ENCODE measurements at places on chromosomes 4 and X.
A peak's percentile ranks its signal among the peaks of the same experiment; 100 is the strongest.

DNA sequence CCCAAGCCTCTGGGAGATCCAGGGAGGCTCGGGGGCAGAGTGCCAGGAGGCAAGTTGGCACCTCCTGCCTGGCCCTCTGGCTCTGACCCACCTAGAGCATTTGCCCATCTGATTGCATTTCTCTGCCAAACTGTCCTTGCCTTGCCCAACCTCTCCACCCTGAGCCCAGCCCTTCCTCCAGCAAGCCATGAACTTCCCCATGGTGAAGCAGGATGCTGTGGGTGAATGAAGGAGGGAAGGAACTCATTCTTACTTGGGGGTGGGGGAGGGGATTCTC, 9.3 kb upstream of the CNGA2 start:
- no peak overlapping the region for H3K27ac ChIP-seq
- H3K4me1 ChIP-seq = no peaks in the 10 kb centered on the region
- no peak overlapping the region for H3K4me3 ChIP-seq
- H3K27me3 ChIP-seq = no peaks in the 10 kb centered on the region
- H3K36me3 ChIP-seq = no peaks in the 10 kb centered on the region

GRCh38 chr4:38867478-38868058, at the start of gene FAM114A1:
TSS of gene FAM114A1 (plus strand) at chr4:38867806. CDS start at chr4:38878079, 10,273 bp downstream.
- H3K27ac ChIP-seq = peak within 1 kb of the TSS; percentile 98
- H3K4me3 ChIP-seq = peak within 1 kb of the TSS; percentile 85
- H3K36me3 ChIP-seq = no peaks in the 10 kb centered on the region
- no peak for DNase-seq
- H3K4me1 ChIP-seq = peaks cover 6% of the 10 kb centered on the region

GRCh38 chrX:41118156-41118555, 32.9 kb downstream of the USP9X start:
- no peaks in the 10 kb centered on the region for H3K27me3 ChIP-seq
- H3K4me1 ChIP-seq = peaks cover 81% of the 10 kb centered on the region
- no peak overlapping the region for H3K27ac ChIP-seq
- H3K36me3 ChIP-seq = no peaks in the 10 kb centered on the region

GRCh38 chr4:23707652-23708026, 182.2 kb downstream of the PPARGC1A start:
- H3K36me3 ChIP-seq = no peaks in the 10 kb centered on the region
- DNase-seq = no peak
- H3K4me3 ChIP-seq = no peak overlapping the region
- H3K4me1 ChIP-seq = no peaks in the 10 kb centered on the region
- H3K27ac ChIP-seq = no peak overlapping the region

DNA sequence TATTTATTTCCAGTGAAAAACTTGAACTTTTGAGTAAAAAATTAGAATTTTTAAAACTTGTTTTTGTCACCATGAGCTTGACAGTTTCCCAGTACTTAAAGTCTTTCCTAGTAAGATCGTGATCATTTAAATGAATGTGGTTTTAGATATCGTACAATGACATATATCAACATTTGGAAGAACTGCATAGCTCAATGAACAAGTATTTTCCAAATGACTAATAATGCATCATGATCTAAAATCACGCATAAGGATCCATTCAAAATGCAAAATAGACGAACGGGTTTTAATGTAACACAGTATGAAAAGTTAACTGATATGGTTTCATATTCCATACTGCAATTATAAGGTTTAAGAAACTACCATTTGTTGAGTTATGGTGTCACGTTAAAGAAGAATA, 4.1 kb upstream of the NDNF start:
- no peak overlapping the region for H3K27ac ChIP-seq
- no peak overlapping the region for H3K4me3 ChIP-seq
- no peaks in the 10 kb centered on the region for H3K36me3 ChIP-seq
- no peak for DNase-seq

- H3K4me1 ChIP-seq = no peaks in the 10 kb centered on the region
- no peak overlapping the region for H3K27ac ChIP-seq
- H3K36me3 ChIP-seq = no peaks in the 10 kb centered on the region
- DNase-seq = no peak
- no peaks in the 10 kb centered on the region for H3K27me3 ChIP-seq
- H3K4me3 ChIP-seq = no peak overlapping the region
Measured at GRCh38 chr4:39433878-39434492, 24.7 kb downstream of the RPL9 start.

DNA sequence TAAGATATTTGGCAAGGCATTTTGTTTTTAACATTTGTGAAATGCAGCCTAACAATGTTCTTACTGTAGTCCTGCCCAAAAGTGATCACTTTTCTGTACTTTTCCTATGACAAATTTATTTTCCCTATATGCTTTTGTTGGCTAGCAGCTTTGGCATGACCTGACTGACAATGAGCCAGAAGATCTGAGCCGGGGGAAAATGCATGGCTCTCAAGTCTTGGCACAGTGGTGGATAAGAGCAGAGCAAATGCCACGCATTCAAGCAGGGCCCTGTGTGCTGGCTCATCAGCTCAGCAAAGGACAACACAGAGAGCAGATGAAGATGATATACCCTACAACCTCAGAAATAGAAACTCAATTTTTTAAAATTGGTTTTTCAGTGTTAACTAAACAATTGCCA, 187.3 kb downstream of the ANAPC10 start:
- no peaks in the 10 kb centered on the region for H3K27me3 ChIP-seq
- no peak for DNase-seq

GRCh38 chr4:11614426-11614825, 185.7 kb upstream of the HS3ST1 start:
- no peak overlapping the region for H3K27ac ChIP-seq
- peaks cover 3% of the 10 kb centered on the region for H3K4me1 ChIP-seq
- H3K27me3 ChIP-seq = no peaks in the 10 kb centered on the region
- DNase-seq = no peak
- no peaks in the 10 kb centered on the region for H3K36me3 ChIP-seq
- H3K4me3 ChIP-seq = no peak overlapping the region

- DNase-seq = no peak
- H3K36me3 ChIP-seq = no peaks in the 10 kb centered on the region
- H3K4me1 ChIP-seq = no peaks in the 10 kb centered on the region
- no peaks in the 10 kb centered on the region for H3K27me3 ChIP-seq
- no peak overlapping the region for H3K4me3 ChIP-seq
- H3K27ac ChIP-seq = no peak overlapping the region
Measured at GRCh38 chr4:83757121-83757621, 221.3 kb downstream of the GPAT3 start.

- no peaks in the 10 kb centered on the region for H3K4me1 ChIP-seq
- H3K27ac ChIP-seq = no peak overlapping the region
Measured at GRCh38 chrX:83019258-83019657, 488.8 kb upstream of the POU3F4 start.

GRCh38 chr4:183072176-183072575, 26.9 kb upstream of the WWC2 start:
- H3K27me3 ChIP-seq = no peaks in the 10 kb centered on the region
- H3K27ac ChIP-seq = no peak overlapping the region
- no peak overlapping the region for H3K4me3 ChIP-seq
- no peaks in the 10 kb centered on the region for H3K36me3 ChIP-seq

- no peaks in the 10 kb centered on the region for H3K4me1 ChIP-seq
- no peak overlapping the region for H3K4me3 ChIP-seq
- no peaks in the 10 kb centered on the region for H3K27me3 ChIP-seq
- H3K27ac ChIP-seq = peak overlapping the region; percentile 52
- H3K36me3 ChIP-seq = peaks cover 76% of the 10 kb centered on the region
Measured at GRCh38 chrX:154350429-154351182, 23.8 kb downstream of the FLNA start.

DNA sequence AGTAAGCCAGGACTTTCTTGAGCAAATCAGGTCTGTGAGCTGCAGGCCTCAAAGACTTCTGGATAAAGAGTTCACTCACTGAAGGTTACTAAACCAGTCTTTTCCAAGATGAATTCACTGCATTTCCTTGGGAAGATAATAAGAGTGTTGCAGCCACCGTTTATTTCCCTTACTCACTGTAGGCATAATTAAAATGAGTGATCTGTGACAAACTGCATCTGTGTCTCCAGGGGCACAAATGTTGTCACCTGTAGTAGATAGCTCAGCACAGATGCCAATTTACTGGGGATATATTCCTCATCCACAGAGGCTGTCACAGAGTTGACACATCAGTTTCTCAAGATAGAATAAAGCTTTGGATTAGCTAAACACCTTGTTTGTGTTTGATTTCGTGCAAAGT, 580.2 kb downstream of the SPRY1 start:
- H3K27ac ChIP-seq = peak overlapping the region; percentile 43
- no peak overlapping the region for H3K4me3 ChIP-seq
- DNase-seq = no peak
- peaks cover 26% of the 10 kb centered on the region for H3K4me1 ChIP-seq
- no peaks in the 10 kb centered on the region for H3K27me3 ChIP-seq

GRCh38 chr4:129603241-129603931, 507.4 kb downstream of the C4orf33 start:
- H3K36me3 ChIP-seq = no peaks in the 10 kb centered on the region
- no peak for DNase-seq
- no peaks in the 10 kb centered on the region for H3K27me3 ChIP-seq
- no peak overlapping the region for H3K4me3 ChIP-seq
- no peak overlapping the region for H3K27ac ChIP-seq

- H3K4me3 ChIP-seq = no peak overlapping the region
- no peak for DNase-seq
- no peaks in the 10 kb centered on the region for H3K36me3 ChIP-seq
- H3K27ac ChIP-seq = no peak overlapping the region
Measured at GRCh38 chr4:182488896-182489295, 245.7 kb downstream of the TENM3 start.

GRCh38 chrX:130009658-130010223, 27.3 kb downstream of the BCORL1 start:
- H3K4me1 ChIP-seq = no peaks in the 10 kb centered on the region
- H3K27ac ChIP-seq = no peak overlapping the region
- H3K4me3 ChIP-seq = no peak overlapping the region
- H3K36me3 ChIP-seq = peaks cover under 1% of the 10 kb centered on the region
- H3K27me3 ChIP-seq = no peaks in the 10 kb centered on the region
- DNase-seq = no peak

DNA sequence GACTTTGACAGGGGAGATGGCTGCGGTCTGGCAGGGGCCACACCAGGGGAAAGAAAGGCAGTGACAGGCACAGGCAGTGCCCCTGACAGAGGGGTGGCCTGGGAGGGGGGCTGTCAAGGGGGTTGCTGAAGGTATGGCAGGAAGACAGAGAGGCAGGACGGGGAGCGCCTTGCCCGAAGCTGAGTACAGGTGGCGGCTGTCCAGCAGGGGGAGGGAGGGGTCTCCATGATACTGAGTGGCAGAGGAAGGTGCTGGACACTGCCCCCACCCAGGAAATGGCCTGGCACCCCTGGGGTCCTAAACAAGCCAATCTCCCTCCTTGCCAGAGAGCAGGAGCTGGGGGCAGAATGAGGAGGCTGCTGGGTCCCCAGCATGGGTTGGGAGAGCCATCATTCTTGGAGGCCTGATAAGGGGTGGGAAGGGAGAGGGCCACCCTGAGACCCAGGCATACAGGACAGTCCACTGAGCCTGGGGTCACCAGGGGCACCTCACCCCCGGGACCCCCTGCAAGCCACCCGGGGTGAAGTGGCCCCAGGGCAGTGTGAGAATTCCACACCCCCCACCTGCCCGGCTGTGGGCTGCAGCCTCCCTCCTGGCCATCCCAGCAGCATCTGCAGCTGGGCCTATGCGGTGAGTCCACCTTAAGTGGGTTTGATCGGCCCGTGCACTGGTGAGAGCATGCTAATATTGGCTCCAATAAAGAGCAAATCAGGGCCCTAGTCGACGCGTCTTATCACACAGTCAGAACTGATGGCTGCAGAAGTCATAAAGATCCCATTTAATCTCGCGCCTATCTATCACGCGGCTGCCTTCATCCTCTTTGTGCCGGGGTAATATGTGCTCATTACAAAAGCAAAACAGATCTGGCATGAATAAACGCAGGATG, 108.5 kb downstream of the FAM53A start:
- DNase-seq = no peak
- no peak overlapping the region for H3K4me3 ChIP-seq
- no peaks in the 10 kb centered on the region for H3K27me3 ChIP-seq
- H3K36me3 ChIP-seq = no peaks in the 10 kb centered on the region

GRCh38 chrX:72479324-72480274, 93.0 kb downstream of the HDAC8 start:
- H3K36me3 ChIP-seq = no peaks in the 10 kb centered on the region
- H3K4me1 ChIP-seq = no peaks in the 10 kb centered on the region
- no peak for DNase-seq
- no peaks in the 10 kb centered on the region for H3K27me3 ChIP-seq
- H3K27ac ChIP-seq = no peak overlapping the region

DNA sequence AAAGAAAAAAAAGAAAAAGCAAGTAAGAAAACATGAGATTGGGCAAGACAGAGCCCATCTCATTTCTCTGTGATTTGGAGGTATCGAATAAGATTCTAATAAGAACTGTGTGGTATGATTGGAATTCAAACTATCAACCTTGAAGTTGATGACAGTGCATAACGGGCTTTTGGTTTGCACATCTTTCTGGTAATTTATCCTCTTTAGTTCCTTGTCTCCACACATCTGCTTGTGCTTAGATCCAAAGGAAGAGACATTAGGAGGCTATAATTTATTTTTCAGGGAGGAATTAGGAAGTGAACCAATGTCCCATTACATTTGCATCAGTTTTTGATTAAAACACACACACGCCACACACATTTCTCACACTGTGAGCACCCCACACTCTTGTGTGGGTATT, 149.9 kb downstream of the ARSF start:
- no peak overlapping the region for H3K4me3 ChIP-seq
- H3K27me3 ChIP-seq = no peaks in the 10 kb centered on the region
- DNase-seq = no peak
- no peak overlapping the region for H3K27ac ChIP-seq
- no peaks in the 10 kb centered on the region for H3K4me1 ChIP-seq

GRCh38 chr4:11049001-11049400, 364.4 kb upstream of the CLNK start:
- H3K36me3 ChIP-seq = no peaks in the 10 kb centered on the region
- no peak overlapping the region for H3K4me3 ChIP-seq
- H3K27me3 ChIP-seq = no peaks in the 10 kb centered on the region
- DNase-seq = no peak

- H3K27ac ChIP-seq = no peak overlapping the region
- no peaks in the 10 kb centered on the region for H3K27me3 ChIP-seq
- no peaks in the 10 kb centered on the region for H3K4me1 ChIP-seq
- H3K4me3 ChIP-seq = no peak overlapping the region
Measured at GRCh38 chrX:30373479-30373878, 64.3 kb upstream of the NR0B1 start.

DNA sequence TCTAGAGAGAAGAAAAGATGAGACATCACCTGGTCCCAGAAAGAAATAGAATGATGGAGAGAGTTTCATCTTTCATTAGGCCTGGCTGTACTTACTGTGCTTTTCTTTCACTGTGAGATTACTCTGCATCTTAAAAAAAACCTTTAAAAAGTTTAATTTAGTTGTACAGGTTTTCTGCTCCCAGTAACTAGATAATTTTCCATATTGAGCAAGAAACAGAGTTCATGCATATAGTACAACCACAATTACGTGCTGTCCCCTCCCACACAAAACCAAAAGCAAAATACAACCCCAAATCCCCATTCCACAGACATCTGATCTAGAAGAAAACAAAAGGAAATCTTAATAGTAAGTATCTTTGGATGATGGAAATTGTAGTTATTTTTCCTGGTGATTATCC, 371.2 kb downstream of the SH2D1A start:
- DNase-seq = no peak
- no peak overlapping the region for H3K4me3 ChIP-seq
- H3K27me3 ChIP-seq = no peaks in the 10 kb centered on the region
- no peak overlapping the region for H3K27ac ChIP-seq
- no peaks in the 10 kb centered on the region for H3K36me3 ChIP-seq

- H3K36me3 ChIP-seq = no peaks in the 10 kb centered on the region
- H3K4me3 ChIP-seq = no peak overlapping the region
- no peaks in the 10 kb centered on the region for H3K27me3 ChIP-seq
- no peak overlapping the region for H3K27ac ChIP-seq
- no peak for DNase-seq
- no peaks in the 10 kb centered on the region for H3K4me1 ChIP-seq
Measured at GRCh38 chr4:110005461-110006056, 92.9 kb downstream of the EGF start.

Measured in esophagus squamous epithelium (tissue), 5 donors.